ENCODE measurements at places on chromosomes 13 and 19.

DNA sequence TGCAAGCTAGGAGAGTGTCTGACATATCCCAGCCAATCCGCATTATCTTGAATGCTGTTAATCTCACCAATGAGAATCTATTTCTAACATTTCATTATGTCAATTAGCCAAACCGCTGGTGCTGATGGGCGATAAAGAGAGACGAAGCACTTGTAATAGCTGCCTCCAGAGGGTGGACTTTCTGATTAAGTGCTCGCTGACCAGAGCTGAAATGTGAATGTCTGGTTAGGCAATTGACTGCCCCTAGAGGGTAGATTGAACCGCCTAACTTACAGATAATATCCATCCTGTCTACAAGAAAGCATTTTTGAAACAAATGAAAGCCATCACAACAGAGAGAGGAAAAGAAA, 552 bp upstream of the GRWD1 start:
- DNase-seq, result no peak

DNA sequence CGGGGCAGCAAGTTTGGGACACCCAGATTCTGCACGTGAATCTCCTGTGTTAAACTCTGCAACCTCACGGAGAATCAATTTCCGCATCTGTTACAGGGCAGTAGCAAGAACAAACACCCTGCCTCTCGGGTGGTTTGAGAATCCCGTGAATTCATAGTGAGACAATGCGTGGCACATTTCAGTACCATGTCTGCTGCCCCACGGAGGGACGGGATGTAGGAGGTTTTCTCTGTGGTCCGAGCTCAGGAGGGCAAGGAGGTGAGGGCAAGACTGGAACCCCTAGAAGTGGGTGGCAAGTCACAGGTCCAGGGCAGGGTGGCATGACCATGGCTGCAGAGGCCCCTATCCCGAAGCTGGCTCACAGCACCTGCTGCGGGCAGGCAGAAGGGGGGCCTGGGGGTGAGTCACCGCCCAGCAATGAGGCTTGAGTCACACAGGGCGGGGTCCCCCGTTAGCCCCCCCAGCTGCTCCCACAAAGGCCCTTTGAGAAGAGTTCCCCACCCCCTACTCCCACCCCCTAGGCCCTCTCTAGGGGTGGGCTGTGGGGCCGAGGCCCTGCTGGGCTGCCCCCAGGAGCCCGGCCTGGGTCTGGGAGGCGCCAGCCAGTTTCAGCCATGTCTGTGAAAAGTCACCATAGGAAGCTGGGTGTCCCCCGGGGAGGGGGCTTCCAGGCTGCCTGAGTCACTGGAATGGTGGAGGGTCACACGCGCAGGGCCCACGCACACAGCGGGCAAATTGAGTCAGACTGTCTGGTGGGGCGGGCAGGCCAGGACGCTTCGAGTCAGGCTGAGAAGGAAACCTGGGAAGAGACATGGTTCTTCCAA, 25.8 kb upstream of the NANOS3 start:
- peak; percentile 68 for DNase-seq

DNA sequence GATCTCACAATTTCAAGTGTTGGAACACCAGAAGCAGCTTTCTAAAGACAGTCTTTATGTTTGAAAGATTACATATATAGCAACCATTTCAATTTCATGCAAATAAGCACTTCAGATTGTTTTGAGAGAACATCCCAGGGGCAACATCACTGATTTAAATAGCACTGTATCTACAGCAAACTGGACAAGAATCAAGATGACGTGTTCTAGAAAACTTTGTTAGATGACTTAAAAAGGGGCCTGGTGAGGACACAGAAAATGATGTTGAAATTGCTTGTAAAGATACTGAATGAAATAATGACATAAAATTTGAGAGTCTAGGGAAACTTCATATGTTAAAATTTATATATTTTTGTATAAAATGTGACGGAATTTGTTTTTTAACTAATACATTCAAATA, 277.1 kb downstream of the KLF12 start:
- no peak for DNase-seq

DNA sequence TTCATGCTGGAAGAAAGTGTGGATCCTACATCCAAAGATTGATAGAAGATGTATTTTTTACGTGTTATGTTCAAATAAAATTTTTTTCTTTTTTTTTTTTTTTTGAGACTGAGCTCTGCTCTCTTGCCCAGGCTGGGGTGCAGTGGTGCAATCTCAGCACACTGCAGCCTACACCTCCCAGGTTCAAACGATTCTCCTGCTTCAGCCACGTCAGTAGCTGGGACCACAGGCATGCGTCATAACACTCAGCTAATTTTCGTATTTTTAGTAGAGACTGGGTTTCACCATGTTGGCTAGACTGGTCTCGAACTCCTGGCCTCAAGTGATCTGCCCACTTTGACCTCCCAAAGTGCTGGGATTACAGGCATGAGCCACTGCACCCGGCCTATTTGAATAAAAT, 65.7 kb downstream of the KLF12 start:
- DNase-seq, result no peak

DNA sequence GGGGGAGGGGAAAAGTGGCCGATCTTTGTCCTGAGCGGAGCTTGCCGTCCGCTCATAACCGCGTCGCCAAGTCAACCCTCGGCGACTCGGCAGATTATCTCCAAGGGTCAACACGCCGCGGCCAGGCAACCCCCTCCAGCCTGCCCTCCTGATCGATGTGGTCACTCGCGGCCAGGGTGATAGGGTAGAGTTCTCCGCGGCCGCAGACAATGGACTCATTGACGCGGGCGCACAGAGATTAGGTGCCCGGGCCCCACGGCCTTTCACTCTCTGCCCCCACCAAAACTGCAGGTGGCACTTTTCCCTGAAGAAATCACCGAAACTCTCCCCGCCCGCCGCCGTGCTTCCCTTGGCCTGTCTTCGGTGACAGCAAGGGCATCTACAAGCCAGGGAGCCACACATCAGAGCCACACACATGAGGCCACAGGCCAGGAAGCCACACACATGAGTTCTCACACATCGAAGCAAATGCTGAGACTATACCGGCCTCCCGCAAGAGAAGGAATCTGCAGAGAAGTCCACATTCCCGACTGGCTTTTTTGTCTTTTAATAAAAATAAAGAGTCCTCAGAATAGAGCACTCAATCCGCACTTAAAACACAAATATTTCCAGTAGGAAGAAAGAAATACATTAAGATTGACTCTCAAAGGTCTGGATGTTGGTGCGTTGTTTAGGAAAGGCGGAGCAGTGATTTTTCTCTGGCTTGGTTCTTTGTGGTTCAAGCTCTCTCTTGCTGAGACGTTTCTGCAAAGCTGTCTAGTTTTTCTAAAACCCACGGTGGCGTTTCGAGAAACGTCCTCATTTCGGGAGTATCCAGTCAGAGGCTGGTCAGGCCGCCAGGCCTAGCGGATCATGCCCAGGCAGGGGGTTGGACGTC, 1.5 kb upstream of the PDX1 start:
- no peak for DNase-seq

DNA sequence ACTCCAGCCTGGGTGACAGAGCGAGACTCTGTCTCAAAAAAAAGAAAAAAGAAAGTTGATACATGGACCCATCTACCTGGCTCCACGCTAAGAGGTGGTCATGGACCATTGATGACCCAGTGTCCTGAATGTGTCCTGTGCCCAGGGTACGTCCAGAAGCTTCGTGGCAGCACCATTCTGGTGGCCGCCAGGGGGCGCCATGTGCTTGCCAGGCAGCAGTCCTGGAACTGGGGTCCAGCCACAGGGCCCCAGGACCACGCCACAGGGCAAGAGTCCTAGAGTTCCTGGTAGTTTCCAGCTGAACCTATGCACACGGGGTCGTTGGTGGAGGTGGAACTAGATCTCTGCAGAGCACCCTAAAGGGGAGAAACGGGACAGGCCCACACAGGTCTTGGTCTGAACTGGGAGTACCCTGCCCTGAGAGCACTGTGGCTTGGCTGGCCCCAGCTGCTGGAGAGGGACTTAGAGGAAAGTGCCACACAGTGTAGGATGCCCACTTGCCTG, 19.9 kb upstream of the FBXO27 start:
- DNase-seq, result peak; percentile 62

- no peak for DNase-seq
These were observed 39.2 kb downstream of the STK24 start for GRCh38 chr13:98537740-98538139.
